AG08395 (cell line): ENCODE measurements at places on chromosomes 11 and 22.

GRCh38 chr11:97118614-97119200 lies 728.9 kb downstream of the JRKL start:
- no peak for DNase-seq

DNA sequence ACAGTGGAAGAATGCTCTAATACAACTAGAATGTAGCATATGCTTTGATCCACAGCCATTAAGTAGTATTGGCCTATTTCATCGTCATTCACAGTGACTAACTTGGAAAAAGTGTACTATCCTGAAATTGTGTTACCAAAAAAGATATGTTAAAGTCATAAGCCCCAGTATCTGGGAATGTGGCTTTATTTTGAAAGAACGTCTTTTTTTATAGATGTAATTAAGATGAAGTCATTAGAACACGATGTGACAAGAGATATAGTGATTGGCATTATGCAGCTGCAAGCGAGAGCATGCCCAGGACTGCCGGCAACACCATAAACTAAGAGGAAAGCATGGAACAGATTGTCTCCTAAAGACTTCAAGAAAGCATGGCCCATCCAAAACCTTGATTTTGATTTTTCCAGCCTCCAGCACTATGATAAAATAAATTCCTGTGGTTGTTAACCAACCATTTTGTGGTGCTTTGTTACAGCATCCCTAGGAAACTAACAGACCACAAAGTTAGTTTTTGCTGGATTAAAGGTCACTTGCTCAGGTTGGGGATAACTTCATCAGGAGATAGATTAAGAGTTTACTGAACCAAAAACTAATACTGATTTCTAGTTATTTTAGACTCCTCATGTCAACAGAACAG lies 870.6 kb upstream of the LRRC4C start:
- DNase-seq: no peak

DNA sequence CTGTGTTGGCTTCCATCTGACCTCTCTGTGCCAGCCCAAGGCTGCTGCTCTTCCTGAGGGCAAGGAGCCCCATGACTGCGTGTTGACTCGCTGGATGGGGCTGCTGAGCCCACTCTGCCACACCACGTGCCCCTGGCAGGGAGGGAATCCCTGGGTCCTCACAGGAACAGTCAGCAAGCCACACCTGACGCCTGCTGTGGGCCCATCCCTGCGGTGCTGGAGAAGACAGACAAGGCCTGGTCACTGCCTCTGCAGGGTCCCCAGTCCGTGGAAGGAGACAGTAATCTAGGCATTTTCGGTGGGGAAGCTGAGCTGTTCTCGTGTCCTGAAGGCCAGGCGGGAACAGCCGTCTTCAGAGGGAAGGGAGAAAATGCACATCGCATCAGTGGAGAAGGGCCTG lies 10.6 kb upstream of the PPP6R3 start:
- no peak for DNase-seq

DNA sequence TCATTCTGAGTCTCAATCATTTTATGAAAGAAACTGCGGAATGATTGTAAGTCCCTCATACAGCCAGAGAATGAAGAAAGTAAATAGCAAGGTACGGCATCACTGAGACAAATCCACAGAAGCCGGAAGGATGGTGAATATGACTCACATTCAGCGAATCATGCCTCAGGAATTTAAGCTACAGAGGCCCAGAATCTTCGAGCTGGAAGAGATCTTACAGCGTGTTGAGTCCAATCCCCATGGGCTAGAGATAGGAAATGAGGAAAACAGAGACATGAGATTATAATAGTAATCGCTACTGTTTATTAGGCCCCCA lies 173.2 kb downstream of the KIF18A start:
- DNase-seq: peak; percentile 88

- peak; percentile 18 for DNase-seq
Measured at GRCh38 chr22:49305214-49305965, 522.3 kb downstream of the BRD1 start.

DNA sequence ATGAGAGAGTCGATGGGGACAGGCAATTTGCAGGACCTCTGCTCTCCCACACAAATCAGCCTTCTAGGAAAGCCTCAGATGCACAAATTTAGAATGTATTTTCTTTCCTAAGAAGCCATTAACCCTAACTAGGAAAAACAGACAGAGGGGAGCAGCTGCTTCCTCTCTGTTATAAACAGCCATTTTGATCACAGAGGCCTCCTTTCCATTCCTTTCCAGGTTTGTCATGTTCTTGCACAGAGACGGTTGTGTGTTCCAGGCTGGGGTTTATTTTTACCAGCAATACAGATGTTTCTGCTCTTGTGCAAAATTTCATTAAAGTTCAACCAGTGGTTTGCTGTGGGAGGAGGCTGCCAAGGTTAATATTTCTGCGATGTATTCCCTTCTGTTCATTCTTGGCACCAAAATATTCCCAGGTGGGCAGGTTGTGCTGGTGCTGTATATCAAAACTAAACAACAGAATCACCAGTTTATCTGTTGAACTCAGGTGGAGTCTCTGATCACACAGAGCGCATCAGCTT lies 90.2 kb downstream of the NAV2 start:
- no peak for DNase-seq

DNA sequence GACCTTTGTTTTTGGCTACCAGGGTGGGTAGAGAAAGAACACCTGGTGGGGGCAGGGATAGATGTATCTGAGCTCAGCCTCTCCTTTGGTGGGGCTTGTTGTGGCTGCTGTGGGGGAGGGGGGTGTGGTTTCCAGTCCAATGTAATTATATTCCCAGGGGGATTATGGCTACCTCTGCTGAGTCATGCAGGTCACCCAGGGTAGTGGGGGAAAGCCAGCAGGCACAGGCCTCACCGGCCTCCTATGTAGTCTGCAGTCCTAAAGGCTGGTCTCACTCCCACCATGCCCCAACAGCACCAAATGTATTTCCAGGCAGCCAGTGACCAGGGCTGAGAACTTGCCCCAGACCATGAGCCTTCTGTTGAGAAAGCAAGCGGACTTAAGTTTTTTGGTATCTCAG lies 119.6 kb downstream of the DYNC2H1 start:
- DNase-seq: no peak

- no peak for DNase-seq
Measured at GRCh38 chr11:13837286-13837685, 125.2 kb upstream of the SPON1 start.

GRCh38 chr22:25232301-25232700 lies 12.9 kb downstream of the CRYBB2 start:
- no peak for DNase-seq

- peak; percentile 88 for DNase-seq
Measured at GRCh38 chr11:47857892-47858543, 9.9 kb upstream of the NUP160 start.

GRCh38 chr11:27352781-27353180 lies 10.2 kb downstream of the CCDC34 start:
- DNase-seq: no peak

DNA sequence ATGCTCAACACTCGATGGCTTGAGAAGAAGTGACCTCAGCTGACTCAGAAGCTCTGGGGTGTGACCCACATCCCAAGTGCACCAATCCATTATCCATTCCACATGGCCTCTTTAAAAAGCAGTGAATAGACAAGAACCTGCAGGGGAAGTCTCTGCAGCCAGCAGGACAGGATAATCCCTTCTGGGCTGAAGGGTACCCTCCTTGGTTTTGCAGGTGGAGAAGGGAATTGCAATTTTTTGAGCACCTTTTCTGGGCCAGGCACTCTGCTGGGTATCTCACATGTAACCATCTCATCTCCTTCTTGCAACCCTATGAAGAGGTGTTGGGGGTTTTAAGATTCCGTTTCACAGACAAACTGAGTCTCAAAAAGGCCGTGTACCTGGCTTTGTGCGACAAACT lies 76.6 kb downstream of the MYO18B start:
- no peak for DNase-seq

GRCh38 chr22:22877523-22878210 lies 9.9 kb upstream of the IGLL5 start:
- peak; percentile 75 for DNase-seq
